GM23248 (cell line): ENCODE measurements at places on chromosomes 1 and 21. TPM values are rescaled to one million over a fixed set of nuclear protein-coding genes. Genes with fewer than 3 reads are reported as not detected.
A peak's percentile ranks its signal among the peaks of the same experiment; 100 is the strongest.

DNA sequence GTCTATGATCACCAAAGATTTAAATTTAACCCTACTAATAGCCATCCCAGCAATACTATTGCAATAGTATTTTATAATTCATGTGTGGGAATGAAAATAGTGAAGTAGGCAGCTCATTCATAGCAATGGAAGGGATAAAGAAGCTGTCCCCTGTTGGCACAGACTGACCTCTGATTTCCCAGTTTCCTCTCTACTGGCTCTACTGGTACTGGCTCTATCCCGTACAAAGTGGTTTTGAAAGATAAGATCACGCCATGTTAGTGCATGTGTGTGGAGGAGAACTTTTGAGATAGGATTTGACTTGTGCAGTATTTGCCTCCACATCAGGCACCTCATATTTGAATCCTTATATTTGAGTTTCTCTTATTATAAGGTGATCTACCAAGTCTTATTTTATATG is 227.3 kb upstream of the ADGRL2 start:
- DNase-seq, result no peak

DNA sequence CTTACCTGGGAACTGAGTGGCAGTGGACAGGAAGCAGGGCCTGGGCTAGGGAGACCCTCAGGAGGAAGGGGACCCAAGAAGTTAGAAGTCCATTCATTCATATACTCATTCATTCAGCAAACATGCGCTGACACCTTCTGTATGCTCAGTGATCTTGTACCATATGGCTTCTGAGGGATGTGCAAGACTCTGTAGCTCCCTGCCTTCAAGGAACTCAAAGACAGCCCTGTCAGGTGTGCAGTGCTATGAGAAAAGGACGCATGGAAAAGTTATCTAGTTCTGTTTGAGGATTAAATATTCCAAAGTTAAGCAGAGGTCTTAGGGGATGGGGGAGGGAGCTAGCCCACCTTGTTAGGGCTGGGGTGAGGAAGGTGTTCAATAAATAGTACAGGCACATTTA is 12.5 kb downstream of the DMAP1 start:
- no peak for DNase-seq

- peak; percentile 78 for DNase-seq
Measured at GRCh38 chr1:39973503-39974135, 18.7 kb downstream of the MFSD2A start.

GRCh38 chr1:160797861-160798273 is 1.9 kb downstream of the LY9 start:
- DNase-seq, result no peak

- no peak for DNase-seq
Measured at GRCh38 chr1:31791131-31791858, 24.5 kb downstream of the SPOCD1 start.

DNA sequence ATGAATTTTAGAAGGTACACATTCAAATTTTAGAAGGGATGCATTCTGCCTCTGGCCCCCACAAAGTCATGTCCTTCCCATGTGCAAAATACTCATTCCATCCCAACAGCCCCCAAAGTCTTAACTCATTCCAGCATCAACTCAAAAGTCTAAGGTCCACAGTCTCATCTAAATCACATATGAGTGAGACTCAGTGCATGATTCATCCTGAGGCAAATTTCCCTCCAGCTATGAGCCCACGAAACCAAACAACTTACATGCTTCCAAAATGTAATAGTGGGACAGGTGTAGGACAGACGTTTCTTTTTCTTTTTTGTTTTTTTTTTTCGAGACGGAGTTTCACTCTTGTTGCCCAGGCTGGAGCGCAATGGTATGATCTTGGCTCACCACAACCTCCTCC is 12.5 kb upstream of the WNT2B start:
- DNase-seq, result peak; percentile 32

GRCh38 chr1:16054598-16055540 is 11.3 kb downstream of the CLCNKB start:
- DNase-seq, result no peak

Gene OR6K3
- total RNA-seq, result not detected in 2 replicates

Gene CRYAA
- total RNA-seq, result not detected in 2 replicates
